ENCODE measurements at places on chromosomes 4 and X. TPM values are rescaled to one million over a fixed set of nuclear protein-coding genes. Genes with fewer than 3 reads are reported as not detected.

Gene ADGRG4
- 7.9 TPM for polyA plus RNA-seq

Gene IL2RG
- polyA plus RNA-seq: 118 TPM

Gene PABPC1L2B
- polyA plus RNA-seq: 0.04 TPM

Gene RFC1
- polyA plus RNA-seq: 40.8 TPM

Gene ARSJ
- 11.3 TPM for polyA plus RNA-seq

DNA sequence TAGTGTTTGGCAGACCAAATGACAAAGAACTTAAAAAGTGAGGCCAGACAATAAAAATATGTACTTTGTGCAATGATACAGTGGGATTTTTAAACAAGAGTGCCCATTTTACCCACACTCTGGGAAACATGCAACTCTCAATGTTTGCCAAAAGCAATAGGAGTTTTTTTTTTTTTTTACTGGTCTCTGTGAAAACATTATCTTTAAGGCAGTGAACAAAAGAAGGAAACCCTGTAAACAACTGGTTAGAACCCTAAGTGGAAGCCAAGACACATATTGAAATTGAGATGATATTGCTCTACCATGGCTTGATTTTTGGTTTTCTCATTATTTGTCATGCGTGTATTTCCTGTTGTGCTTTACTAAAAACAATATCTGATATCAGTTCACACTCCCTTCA is 67.2 kb upstream of the PPP3CA start:
- no peaks in the 10 kb centered on the region for H3K36me3 ChIP-seq
- H3K4me1 ChIP-seq: peaks cover 3% of the 10 kb centered on the region
- H3K4me3 ChIP-seq: no peak overlapping the region
- no peak for DNase-seq
- no peak overlapping the region for H3K27ac ChIP-seq

DNA sequence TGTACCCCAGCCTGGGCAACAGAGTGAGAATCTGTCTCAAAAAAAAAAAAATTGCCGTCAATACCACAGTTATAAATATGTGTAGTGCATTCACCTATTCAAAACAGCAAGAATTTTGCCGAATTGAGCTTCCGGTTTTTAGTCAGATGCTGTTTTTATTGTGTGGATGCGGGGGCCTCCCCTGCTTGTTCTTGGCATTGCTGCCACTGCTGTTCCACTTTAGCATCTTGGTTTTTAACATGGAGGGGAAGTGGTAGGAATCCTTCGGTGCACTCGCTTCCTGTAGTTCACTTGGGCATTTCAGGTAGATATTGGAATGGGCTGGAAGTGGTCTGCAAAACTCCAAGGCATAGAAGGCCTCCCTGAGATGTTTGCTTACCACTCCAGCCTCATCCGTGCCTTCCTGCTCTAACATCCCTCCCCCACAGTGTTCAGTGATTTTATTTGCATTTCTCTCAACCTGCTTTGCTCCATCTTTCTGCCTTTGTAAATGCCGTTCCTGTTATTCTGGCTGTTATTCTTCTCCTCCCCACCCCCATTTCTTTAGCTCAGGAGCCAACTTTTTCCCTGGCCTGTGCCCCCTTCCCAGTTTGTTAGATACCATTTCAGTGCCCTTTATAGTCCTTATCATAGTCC is 25.5 kb downstream of the MOB1B start:
- no peak for DNase-seq
- no peaks in the 10 kb centered on the region for H3K4me1 ChIP-seq
- peaks cover 2% of the 10 kb centered on the region for H3K36me3 ChIP-seq
- H3K27ac ChIP-seq: no peak overlapping the region

GRCh38 chrX:153102418-153102817 is 30.2 kb downstream of the PNMA6A start:
- no peaks in the 10 kb centered on the region for H3K27me3 ChIP-seq
- no peak overlapping the region for H3K4me3 ChIP-seq
- no peak overlapping the region for H3K27ac ChIP-seq
- no peaks in the 10 kb centered on the region for H3K36me3 ChIP-seq
- H3K4me1 ChIP-seq: no peaks in the 10 kb centered on the region

DNA sequence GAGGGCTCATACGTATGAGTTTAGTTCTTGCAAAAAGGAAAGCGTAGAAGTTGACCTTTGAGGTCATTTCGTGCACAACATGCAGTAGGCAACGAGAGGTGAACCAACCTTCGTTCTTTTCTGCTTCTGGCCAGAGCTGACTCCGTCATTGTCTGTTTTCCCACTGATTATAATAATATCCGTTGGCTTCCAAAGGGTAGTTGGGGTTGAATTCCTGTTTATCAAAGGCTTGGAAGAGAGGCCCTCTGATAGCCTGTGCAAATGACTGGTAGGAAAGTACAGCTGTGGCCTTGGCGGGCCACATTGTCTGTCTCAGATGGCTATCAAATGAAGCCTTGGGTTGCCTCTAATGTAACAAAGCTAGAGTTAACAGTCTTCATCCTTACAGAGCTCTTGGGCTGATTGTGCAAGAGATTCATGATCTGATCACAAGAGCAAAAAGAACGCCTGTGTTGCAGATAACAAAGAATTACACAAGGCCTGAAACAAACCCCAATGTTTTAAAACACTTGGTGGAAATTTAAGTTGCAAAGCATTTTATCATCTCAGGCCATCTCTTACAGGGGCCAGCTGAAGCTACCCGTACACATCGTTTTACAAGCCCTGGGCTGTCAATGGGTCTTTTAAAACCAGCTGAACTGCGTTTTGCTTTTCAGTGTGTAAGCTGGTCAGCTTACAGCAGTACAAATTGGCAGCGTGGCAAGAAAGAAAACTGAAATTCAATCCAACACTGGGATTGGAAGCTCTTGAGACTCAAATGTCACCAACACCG is 46.1 kb upstream of the FAM9C start:
- peaks cover 34% of the 10 kb centered on the region for H3K4me1 ChIP-seq
- no peak overlapping the region for H3K4me3 ChIP-seq
- no peaks in the 10 kb centered on the region for H3K36me3 ChIP-seq
- DNase-seq: peak; percentile 72
- H3K27me3 ChIP-seq: no peaks in the 10 kb centered on the region
- H3K27ac ChIP-seq: peak overlapping the region; percentile 79
